BJ (cell line): ENCODE measurements at places on chromosomes 16 and 17. TPM values are rescaled to one million over a fixed set of nuclear protein-coding genes. Genes with fewer than 3 reads are reported as not detected.

Gene MYH8
- not detected in 2 replicates for polyA plus RNA-seq

Gene ACSM5
- polyA plus RNA-seq: not detected in 2 replicates

Gene KRTAP4-5
- not detected in 2 replicates for polyA plus RNA-seq

Gene SEPTIN12
- polyA plus RNA-seq: not detected in 2 replicates

Gene KRTAP4-9
- not detected in 2 replicates for polyA plus RNA-seq

Gene ITGA2B
- polyA plus RNA-seq: 0.05 and 0.11 TPM in 2 replicates

Gene MMP28
- 0.15 and 0.28 TPM in 2 replicates for polyA plus RNA-seq

Gene ZP2
- polyA plus RNA-seq: not detected in 2 replicates

Gene PRDM7
- polyA plus RNA-seq: not detected in 2 replicates

Gene CACNG1
- polyA plus RNA-seq: not detected in 2 replicates

Gene SULT1A4
- 0.55 and 1.1 TPM in 2 replicates for polyA plus RNA-seq

Gene MRM1
- polyA plus RNA-seq: 3.0 and 3.9 TPM in 2 replicates

Gene NPIPA3
- 1.7 and 4.4 TPM in 2 replicates for polyA plus RNA-seq

Gene PSMD11
- 71.6 and 73.5 TPM in 2 replicates for polyA plus RNA-seq

Gene MYADML2
- polyA plus RNA-seq: not detected in 2 replicates
